GM13977 (cell line): ENCODE measurements at places on chromosomes 7 and 10.

DNA sequence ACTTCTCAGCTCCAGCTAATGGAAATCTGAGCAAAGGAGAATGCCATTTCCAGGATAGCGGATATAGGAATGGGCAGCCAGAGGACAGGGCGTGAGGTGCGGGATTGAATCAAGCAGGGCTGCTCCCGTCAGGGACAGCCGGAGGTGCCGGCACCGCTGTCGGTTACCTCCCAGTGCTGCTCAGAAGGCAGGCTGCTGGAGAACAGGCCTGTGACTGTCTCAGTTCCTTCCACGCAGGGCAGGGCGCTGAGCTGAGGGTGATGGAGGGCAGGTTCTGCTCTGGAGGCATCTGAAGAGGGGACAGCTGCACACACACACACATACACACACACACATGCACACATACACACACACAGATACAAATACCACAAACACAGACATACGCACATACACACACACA is 111.1 kb downstream of the DOCK1 start:
- no peak for DNase-seq

- DNase-seq: no peak
Observed at GRCh38 chr7:71408271-71408670, 276.3 kb downstream of the GALNT17 start.

- DNase-seq: peak; percentile 67
Observed at GRCh38 chr7:27192546-27193334, 7.2 kb downstream of the HOXA13 start.

DNA sequence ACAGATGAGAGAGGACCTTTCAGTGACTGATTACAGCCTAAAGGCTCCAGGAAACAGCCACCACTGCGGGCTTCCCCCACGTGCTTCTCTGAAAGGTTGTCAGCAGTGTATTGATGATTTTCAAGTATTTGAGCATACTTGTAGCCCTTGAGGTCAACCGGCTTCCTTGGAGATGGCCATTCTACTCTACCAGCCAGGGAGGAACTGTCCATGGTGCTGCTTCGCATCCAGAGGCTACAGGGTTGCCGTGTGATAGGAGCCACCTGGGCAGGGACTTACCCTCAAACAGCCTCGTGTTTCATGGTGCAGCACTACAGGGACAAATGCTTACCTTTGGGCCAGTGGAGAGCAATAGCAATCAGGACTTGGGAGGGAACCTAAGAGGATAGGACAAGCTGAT is 179.5 kb downstream of the DPP6 start:
- DNase-seq: no peak

DNA sequence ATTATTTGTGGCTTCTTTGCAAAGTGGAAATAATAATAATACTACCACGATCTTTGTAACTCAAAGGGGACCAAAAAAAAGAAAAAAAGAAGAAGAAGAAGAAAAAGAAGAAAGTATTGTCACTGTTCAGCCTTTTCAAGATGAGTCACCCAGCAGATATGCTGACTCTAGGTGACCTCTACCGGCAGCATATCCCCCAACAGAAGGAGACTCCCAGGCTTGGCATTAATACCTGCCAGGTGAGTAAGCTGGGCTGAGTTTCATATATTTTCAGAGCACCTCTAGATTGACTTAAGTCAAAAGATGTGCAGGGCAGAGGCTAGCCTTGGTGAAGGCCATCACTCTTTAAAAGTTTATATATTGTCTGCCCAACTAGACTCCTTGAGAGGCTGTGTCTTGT is 30.4 kb upstream of the GPR26 start:
- no peak for DNase-seq

- no peak for DNase-seq
Observed at GRCh38 chr7:138246428-138246827, 170.2 kb downstream of the AKR1D1 start.

- no peak for DNase-seq
Observed at GRCh38 chr10:60182691-60183090, 207.0 kb downstream of the ANK3 start.

GRCh38 chr7:80132594-80132993 is 2.0 kb upstream of the GNAI1 start:
- no peak for DNase-seq
